ENCODE measurements at places on chromosomes 6 and 20. TPM values are rescaled to one million over a fixed set of nuclear protein-coding genes. Genes with fewer than 3 reads are reported as not detected.

DNA sequence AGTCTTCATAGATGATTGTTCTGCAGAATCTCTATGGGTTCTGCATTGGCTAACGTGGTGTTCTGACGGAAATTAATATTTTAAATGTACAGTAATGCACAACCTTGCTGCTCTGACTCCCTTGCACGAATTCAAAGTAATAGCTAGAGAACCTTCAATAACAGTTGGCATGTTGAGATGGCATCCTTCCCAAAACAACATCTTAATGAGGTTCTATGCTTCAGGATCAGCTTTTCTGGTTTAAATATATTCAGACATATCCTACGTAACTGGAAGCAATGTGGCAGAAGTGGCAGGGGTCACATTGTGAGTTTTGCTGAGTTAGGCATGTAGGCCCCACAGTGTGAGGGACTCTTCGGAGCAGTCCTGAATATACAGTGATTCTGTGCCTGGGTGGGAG, 25.7 kb downstream of the DSE start:
- no peak for DNase-seq
- no peak overlapping the region for H3K27ac ChIP-seq
- no peaks in the 10 kb centered on the region for H3K27me3 ChIP-seq
- peaks cover 38% of the 10 kb centered on the region for H3K4me1 ChIP-seq
- no peaks in the 10 kb centered on the region for H3K36me3 ChIP-seq

GRCh38 chr20:64068386-64069208, 5.6 kb downstream of the TCEA2 start:
- DNase-seq: no peak
- H3K27me3 ChIP-seq: no peaks in the 10 kb centered on the region
- H3K4me1 ChIP-seq: peaks cover 14% of the 10 kb centered on the region

MLN gene
- not detected for total RNA-seq

AFG1L gene
- total RNA-seq: 11.1 TPM

DNA sequence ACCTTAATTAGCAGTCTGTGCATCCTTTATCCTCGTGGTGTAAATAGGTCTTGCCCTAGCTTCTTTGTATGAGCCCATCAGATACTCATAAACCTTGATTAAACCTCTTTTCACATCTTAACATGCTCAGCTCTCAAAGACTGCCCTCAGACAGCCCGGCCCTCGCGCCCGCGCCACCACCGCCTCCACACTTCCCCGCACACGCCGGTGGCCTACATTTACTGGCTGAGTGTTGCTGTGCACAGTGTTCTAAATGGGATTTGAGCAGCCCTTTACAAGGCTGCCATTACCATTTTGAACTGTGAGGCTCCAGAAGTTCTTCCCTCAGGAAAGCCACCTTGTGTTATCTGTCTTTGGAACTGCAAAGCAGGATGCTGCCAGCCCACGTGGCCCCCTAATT, 63.0 kb upstream of the INSM1 start:
- H3K27me3 ChIP-seq: no peaks in the 10 kb centered on the region
- H3K4me1 ChIP-seq: no peaks in the 10 kb centered on the region
- H3K27ac ChIP-seq: no peak overlapping the region
- H3K4me3 ChIP-seq: no peak overlapping the region

- H3K36me3 ChIP-seq: no peaks in the 10 kb centered on the region
- no peaks in the 10 kb centered on the region for H3K27me3 ChIP-seq
- H3K4me3 ChIP-seq: no peak overlapping the region
- H3K4me1 ChIP-seq: no peaks in the 10 kb centered on the region
Measured at GRCh38 chr6:82185948-82186535, 61.5 kb downstream of the IBTK start.

CGA gene
- not detected for total RNA-seq

TPX2 gene
- 2.6 TPM for total RNA-seq

- no peaks in the 10 kb centered on the region for H3K27me3 ChIP-seq
- no peak overlapping the region for H3K27ac ChIP-seq
- no peaks in the 10 kb centered on the region for H3K4me1 ChIP-seq
- DNase-seq: no peak
Measured at GRCh38 chr6:108501559-108501958, 59.2 kb upstream of the FOXO3 start.

GRCh38 chr6:144897441-144897921, 612.3 kb downstream of the UTRN start:
- H3K27me3 ChIP-seq: no peaks in the 10 kb centered on the region
- H3K4me3 ChIP-seq: no peak overlapping the region
- no peak for DNase-seq
- no peaks in the 10 kb centered on the region for H3K36me3 ChIP-seq

DNA sequence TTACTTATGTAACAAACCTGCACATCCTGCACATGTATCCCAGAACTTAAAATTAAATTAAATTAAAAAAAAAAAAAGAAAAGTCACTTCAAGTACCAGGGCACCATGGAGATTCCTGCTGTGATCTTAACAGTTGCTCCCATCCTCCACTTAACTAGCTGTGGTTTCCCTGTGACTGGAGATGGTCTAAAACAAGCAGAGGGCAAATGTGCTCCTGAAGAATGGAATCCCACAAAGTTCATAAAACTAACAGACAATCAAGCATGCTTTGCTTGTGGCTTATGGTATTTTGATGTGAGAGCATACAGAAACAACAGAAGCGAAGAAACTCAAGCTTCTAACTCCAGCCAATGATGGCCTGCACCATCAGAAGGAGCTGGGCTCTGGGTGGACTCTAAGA, 153.6 kb upstream of the KCNK16 start:
- H3K27me3 ChIP-seq: no peaks in the 10 kb centered on the region
- no peak overlapping the region for H3K27ac ChIP-seq
- H3K4me1 ChIP-seq: no peaks in the 10 kb centered on the region
- H3K4me3 ChIP-seq: no peak overlapping the region
- H3K36me3 ChIP-seq: no peaks in the 10 kb centered on the region
